ENCODE measurements at places on chromosomes 1 and 21.

DNA sequence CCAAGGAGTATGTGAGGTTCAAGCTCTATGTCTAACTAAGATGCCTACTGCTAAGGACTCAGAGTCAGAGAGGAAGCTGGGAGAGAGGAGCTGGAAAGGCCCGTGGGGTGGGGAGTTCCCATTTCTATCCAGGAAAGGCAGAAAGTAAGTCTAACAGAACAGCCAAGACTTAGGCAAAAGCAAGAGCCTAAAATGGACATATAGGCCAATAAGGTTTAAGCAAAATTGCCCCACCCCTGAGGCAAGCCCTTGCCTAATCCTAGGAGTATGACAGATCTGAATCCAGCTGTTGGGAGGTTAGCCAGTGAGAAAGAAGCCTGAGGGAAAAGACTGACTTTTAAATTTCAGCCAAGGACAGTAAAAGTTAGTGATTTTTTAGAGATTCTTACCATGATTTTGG lies 1.6 kb upstream of the KLHDC9 start:
- DNase-seq, result no peak

- no peak for DNase-seq
Measured at GRCh38 chr1:62962901-62963776, 179.2 kb downstream of the ATG4C start.

- DNase-seq, result no peak
Measured at GRCh38 chr1:13513063-13513894, 524 bp downstream of the LRRC38 start.

- no peak for DNase-seq
Measured at GRCh38 chr1:118253053-118253915, 68.3 kb upstream of the SPAG17 start.

- DNase-seq, result no peak
Measured at GRCh38 chr1:227922501-227923352, 25.0 kb downstream of the WNT9A start.

GRCh38 chr1:108067884-108068540 lies 103.0 kb upstream of the VAV3 start:
- no peak for DNase-seq

GRCh38 chr1:37073152-37073853 lies 39.0 kb upstream of the GRIK3 start:
- DNase-seq, result no peak

DNA sequence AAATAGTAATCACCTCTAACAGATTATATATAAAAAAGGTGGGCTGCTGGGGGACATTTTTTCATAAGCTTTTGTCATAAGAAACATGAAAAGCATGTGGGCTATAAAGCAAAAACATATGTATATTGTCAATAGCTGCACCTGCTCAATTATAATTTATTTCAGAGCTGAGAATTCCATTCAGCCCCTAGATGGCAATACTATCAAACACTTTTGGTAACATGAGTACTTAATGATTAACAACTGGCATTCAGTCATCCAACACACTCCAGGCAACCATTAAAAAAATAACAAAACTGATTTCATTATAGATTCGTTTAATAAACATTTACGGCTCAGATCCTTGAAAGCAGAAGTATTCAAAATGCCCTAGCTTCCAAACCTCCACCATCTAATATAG lies 115.1 kb downstream of the KCTD3 start:
- DNase-seq, result no peak
